Stimulated activated CD4-positive, alpha-beta T cell treated with anti-CD3 and anti-CD28 coated beads, Interleukin-15, amount 100 ng/mL, for 24 hours (primary cell): ENCODE measurements at places on chromosomes 2 and 18.
A peak's percentile ranks its signal among the peaks of the same experiment; 100 is the strongest.

DNA sequence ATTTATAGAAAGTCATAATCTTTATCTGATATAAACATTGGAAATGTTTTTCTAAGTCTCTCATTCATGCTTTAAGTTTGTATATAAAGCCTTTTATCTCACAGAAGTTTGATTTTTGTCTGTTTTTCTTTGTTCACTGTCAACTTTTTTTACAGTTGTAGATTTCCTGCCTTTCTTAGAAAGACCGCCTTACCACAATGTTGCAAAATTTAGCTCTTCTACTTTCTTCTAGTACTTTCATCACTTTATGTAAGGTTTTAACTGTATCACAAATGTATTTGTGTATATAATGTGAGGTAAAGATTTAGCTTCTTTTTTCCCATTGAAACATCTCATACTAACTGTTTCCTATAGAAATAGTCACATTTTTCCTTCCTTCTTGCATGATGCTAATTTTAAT lies 136.1 kb downstream of the DNAH6 start:
- no peak for DNase-seq

GRCh38 chr2:96197546-96198255 lies 10.9 kb downstream of the STARD7 start:
- DNase-seq: no peak

DNA sequence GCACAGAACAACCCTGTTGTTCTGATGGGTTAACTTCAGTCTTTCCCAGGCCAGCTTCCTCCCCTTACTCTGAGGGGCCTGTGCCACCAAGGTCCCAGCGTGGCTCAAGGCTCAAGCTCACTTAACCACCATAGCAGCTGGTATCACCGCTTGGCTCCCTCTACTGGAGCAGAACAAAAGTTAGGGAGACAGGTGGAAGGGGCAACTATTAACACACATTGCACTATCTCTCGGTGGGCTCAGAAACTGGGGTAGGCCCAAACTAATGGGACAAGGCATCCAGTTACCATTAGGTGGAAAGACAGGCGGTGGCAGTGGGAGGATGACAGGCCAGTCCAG lies 88.7 kb upstream of the ATL2 start:
- peak; percentile 20 for DNase-seq

DNA sequence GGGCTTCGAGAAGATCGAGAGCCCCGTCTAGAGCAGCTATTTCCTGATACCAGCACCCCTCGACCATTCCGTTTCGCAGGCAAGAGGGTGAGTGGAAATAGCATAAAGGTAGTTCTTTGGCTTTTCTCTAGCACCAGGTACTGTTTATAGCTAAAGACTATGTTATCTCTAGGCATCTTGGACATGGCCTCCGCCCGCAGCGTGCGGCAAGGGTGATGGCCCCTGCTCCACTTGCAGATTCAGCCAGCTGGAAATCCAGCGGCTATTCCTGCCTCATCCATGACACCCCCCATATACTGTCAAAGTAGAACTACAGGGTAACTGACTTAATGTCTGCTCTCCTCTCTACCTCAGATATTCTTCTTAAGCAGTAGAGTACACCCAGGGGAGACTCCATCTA lies 3.3 kb downstream of the AGBL5 start:
- DNase-seq: no peak

- DNase-seq: no peak
Observed at GRCh38 chr2:233342301-233342700, 12.0 kb upstream of the DGKD start.

DNA sequence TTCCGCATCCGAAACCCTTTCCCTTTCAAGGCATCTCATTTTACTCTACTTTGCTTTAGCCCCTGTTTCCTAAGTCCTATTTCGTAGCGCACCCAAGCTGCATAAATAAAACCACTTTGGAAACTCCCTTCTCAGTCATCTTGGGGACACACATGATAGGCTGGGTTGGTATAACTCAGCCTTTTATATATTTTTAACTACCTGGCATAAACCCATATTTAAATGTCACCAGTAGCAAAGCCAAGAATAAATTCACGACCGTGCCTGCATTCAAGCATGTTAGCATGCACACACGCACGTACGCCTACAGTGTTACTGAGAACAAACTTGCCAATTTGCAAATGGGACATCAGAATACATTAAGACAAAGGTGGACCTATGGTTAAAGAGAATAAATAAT lies 564.7 kb upstream of the PIK3C3 start:
- DNase-seq: no peak

- DNase-seq: no peak
Observed at GRCh38 chr18:63480476-63480875, 3.7 kb downstream of the SERPINB5 start.

GRCh38 chr2:138829326-138829919 lies 49.2 kb upstream of the NXPH2 start:
- peak; percentile 45 for DNase-seq

DNA sequence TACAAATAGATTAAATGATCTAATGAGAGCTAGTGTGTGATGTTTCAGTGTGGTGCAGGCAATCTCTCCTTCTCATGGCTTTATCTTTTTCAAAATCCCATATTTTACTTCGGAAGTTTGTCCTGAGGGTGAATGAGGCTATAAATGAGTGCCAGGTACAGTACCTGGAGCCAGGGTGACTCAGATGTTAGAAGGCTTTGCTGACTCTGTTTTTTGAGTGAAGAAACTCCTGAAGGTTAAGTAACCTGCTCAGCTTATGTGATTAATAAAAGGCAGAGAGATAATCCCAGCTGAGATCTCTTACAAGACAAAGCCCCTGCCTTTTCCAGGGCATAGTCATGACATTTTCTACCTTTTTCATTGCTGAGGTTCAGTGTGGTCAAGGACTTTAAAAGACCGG lies 52.6 kb downstream of the MGAT5 start:
- no peak for DNase-seq

- no peak for DNase-seq
Observed at GRCh38 chr18:28050545-28050944, 126.4 kb downstream of the CDH2 start.

GRCh38 chr2:200735061-200735460 lies 76.6 kb upstream of the BZW1 start:
- DNase-seq: peak; percentile 46

- no peak for DNase-seq
Observed at GRCh38 chr18:6595666-6596065, 133.8 kb upstream of the ARHGAP28 start.

GRCh38 chr2:200975672-200976071 lies 12.2 kb upstream of the ORC2 start:
- DNase-seq: no peak
